ENCODE measurements at places on chromosomes 16 and 17.

DNA sequence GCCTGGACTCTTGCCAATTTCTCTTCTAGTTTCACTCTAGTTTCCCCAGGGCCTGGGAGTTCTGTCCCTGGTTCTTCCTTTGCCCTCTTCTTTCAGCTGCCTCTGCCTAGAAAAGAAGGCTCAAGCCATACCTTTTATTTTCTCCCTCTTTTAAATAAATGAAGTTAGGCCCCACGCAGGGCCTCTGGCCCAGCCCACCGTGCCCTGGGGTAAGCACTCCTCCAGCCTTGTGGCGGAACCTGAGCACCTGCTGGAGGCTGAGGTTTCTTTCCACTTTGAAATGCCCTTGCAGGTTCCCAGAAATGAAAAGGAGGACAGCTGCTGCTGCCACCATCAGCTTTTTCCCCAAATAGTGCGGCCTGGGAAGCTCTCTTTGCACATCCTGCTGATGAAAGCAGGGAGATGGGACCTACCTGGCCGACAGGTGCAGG lies 139.4 kb downstream of the CCDC182 start:
- peak; percentile 37 for DNase-seq
- H3K4me3 ChIP-seq: peak overlapping the region; percentile 13
- no peaks in the 10 kb centered on the region for H3K36me3 ChIP-seq
- H3K27me3 ChIP-seq: no peaks in the 10 kb centered on the region
- peak overlapping the region; percentile 60 for H3K27ac ChIP-seq
- peaks cover 36% of the 10 kb centered on the region for H3K4me1 ChIP-seq

GRCh38 chr17:13478326-13478830 lies 123.4 kb downstream of the HS3ST3A1 start:
- H3K4me1 ChIP-seq: no peaks in the 10 kb centered on the region
- H3K27ac ChIP-seq: no peak overlapping the region
- no peak overlapping the region for H3K4me3 ChIP-seq
- no peak for DNase-seq
- no peaks in the 10 kb centered on the region for H3K27me3 ChIP-seq

DNA sequence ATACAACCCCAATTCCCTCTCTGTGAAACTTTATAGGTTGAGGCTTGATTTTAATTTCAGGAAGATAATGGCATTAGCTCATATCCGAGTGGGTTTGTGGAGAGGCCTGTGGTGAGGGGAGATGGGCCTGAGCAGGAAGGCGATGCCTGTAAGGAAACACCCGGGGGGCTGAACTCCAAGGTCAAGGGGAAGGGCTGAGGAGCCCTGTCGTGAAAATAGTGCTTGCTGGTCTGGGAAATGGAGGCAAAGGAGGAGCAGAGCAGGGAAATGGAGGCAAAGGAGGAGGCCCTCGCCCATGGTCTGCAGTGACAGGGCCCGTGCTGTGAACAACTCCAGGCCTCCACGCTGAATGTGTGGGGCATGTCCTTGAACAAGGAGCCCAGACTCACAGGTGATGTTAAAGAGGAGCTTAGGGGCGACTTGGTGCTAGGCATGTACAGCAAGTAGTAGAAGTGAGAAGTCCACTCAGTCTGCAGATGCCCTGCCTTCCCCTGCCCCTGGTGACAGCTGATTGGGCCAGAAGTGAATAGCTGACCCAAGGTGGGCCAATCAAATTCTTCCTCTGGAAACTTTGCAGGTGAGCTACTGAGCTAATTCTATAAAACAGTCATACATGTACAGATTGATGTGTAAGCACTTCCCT lies 38.1 kb downstream of the MRPS23 start:
- H3K4me1 ChIP-seq: peaks cover 16% of the 10 kb centered on the region

DNA sequence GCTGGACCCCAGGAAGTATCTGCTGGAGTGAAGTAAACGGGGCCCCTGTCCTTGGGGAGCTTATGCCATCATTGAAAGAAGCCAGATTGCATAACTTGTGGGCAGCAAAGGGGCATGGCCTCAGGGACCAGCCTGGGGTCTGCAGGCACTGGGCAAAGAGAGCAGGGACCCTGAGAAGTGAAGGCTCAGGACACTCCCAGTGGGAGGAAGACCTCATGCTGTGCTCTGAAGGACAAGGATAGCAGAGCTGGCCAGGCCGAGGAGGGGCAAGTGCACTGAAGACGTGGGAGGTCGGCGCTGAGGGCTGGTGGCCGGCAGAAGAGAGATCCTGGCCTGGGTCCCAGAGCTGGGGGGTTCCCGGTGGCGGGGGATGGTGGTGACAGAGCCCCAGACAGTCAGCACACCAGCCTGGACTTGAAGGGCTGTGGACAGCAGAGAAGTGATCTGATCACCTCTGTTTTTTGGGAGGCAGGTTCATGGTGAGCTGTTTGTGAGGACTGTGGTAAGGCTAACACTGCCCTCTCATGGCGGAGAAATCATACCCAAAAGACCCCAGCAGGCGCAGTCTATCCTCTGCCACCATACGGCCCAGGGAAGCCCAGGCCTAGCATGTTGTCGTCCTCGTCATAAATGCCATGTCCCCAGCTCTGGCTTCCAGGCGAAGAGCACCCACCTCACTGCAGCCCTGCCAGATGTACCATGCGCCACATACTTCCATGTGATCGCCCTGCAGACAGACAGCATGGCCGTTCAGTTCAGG lies 7.1 kb upstream of the CNP start:
- H3K27ac ChIP-seq: no peak overlapping the region
- H3K27me3 ChIP-seq: no peaks in the 10 kb centered on the region
- DNase-seq: no peak
- H3K4me3 ChIP-seq: no peak overlapping the region
- H3K4me1 ChIP-seq: no peaks in the 10 kb centered on the region
- no peaks in the 10 kb centered on the region for H3K36me3 ChIP-seq

- no peaks in the 10 kb centered on the region for H3K27me3 ChIP-seq
- H3K27ac ChIP-seq: peak overlapping the region; percentile 90
- H3K4me1 ChIP-seq: peaks cover 31% of the 10 kb centered on the region
- no peak for DNase-seq
- peak overlapping the region; percentile 62 for H3K4me3 ChIP-seq
Measured at GRCh38 chr17:15261802-15262290, 3.3 kb downstream of the PMP22 start.

- H3K27me3 ChIP-seq: no peaks in the 10 kb centered on the region
- H3K36me3 ChIP-seq: peaks cover 14% of the 10 kb centered on the region
- no peak overlapping the region for H3K27ac ChIP-seq
- H3K4me1 ChIP-seq: no peaks in the 10 kb centered on the region
Measured at GRCh38 chr17:46212634-46213435, 19.6 kb upstream of the KANSL1 start.

- H3K4me3 ChIP-seq: no peak overlapping the region
- no peak overlapping the region for H3K27ac ChIP-seq
Measured at GRCh38 chr16:73326770-73327470, 279.0 kb upstream of the ZFHX3 start.

DNA sequence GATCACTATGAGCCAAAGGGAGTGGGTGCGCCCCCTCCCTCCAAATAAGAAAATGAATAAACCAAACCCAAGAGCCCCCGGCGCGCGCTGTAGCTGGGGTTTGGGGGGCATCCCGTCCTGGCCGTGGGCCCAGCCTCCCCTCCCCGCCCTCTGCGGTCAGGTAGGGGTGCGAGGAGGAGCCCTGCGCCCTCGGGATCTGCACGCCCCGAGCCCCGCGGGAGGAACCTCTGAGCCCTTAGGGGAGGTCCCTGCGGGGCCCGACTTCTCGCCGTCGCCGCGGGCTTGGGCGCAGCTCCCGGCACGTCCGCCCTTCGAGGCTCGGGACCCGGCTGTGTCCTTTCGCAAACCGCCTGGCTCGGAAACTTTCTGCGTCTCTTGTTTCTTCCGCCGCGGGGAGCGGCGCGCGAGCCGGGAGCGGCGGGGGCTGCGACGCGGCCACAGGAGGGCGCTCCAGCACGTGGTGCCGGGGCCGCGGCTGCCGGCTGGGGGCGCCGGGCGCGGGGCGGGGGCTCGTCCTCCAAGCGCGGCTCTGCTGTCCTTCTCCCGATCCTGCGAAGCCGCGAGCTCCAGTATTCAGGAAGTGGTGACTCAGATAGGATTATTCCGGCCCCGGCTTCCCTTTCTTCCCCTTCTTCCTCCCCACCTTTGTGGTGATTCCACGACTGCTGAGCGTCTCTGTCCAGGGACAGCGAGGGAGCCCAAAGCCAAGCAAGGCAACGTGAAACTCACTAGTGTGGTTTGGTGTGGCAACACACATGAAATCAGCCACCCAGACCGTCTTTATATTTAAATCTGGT lies 1.6 kb downstream of the PITPNC1 start:
- no peaks in the 10 kb centered on the region for H3K36me3 ChIP-seq
- H3K4me3 ChIP-seq: peak overlapping the region; percentile 87
- peak; percentile 89 for DNase-seq
- H3K27me3 ChIP-seq: no peaks in the 10 kb centered on the region
- H3K4me1 ChIP-seq: peaks cover 17% of the 10 kb centered on the region
- peak overlapping the region; percentile 89 for H3K27ac ChIP-seq

- H3K4me1 ChIP-seq: peaks cover 66% of the 10 kb centered on the region
- peaks cover 28% of the 10 kb centered on the region for H3K36me3 ChIP-seq
- H3K27ac ChIP-seq: peak overlapping the region; percentile 36
- H3K27me3 ChIP-seq: no peaks in the 10 kb centered on the region
- no peak for DNase-seq
Measured at GRCh38 chr17:40018211-40019121, 3.2 kb downstream of the CSF3 start.

DNA sequence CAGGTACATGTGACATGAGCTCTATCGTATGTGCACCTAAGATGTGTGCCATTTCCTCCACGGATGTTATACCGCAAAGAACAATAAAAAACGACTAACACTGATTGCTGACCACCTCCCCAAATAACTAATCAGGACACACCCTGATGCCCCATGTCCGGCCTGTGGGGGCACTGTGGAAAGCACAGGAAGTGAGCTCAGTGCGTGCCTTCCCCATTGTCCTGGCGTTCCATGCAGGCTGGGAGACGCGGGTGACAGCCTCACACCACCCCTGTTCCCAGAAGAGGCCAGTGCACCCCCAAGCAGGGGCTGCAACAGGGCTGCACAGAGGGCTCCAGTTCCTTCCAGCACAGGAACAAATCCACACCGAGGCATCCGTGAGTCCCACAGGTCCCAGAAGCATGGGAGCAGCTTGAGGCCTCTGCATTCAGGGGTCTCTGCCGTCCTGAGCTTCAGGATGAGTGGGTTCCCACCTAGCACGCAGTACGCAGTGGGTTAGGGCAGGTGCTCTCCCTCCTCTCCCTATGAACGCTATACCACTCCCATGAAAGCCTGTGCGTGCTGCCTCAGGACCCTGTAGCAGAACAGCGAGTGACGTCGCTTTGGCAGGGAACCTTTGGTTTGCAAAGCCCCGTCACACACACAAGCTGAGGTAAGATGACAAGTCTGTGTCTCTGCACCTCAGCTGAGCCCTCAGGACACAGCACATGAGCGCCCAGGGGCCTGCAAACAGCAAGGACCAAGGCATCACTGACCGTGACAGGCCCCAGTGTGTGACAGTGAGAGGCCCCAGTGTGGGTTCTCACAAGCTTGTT lies 117.7 kb downstream of the ZNF778 start:
- H3K27me3 ChIP-seq: no peaks in the 10 kb centered on the region
- no peaks in the 10 kb centered on the region for H3K36me3 ChIP-seq
- peaks cover 59% of the 10 kb centered on the region for H3K4me1 ChIP-seq
- DNase-seq: peak; percentile 61
- H3K27ac ChIP-seq: peak overlapping the region; percentile 20

DNA sequence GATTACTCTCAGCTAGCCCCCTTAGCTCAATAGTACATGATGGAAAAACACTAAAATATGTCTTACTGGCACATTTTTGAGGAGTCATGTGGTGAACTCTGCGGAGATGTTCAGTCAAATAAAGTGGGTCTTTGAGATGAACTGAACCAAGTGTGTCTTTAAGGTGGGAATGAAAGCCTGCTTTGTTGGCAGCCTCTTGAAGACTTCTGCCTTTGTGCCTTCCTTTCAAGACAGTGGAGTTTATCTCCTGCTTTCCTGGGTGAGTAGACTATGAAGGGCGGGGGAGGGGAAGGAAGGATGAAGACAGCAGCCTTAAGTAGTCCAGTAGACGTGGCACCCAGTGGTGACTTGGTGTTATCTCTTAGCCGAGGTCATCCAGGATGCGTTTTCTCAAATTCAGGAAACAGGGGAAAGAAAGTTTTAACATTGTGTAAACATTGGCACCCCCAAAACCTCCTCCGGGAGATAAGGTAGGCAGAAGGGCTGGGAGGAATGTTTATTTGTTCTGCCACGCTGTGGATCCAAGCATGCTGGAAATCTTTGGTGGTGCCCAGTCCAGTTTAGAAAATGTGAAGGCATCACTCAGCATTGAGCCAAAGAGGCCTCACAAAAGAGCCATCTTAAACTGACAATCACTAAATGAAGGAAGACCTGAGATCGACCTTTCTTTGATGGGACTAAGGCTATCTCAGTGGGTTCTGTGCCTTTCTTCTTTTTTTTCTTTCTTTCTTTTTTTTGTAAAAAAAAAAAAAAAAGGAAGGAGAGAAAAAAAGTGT lies 220.6 kb downstream of the FTO start:
- H3K4me1 ChIP-seq: no peaks in the 10 kb centered on the region
- no peak overlapping the region for H3K27ac ChIP-seq
- no peak for DNase-seq
- H3K36me3 ChIP-seq: no peaks in the 10 kb centered on the region
- no peak overlapping the region for H3K4me3 ChIP-seq

DNA sequence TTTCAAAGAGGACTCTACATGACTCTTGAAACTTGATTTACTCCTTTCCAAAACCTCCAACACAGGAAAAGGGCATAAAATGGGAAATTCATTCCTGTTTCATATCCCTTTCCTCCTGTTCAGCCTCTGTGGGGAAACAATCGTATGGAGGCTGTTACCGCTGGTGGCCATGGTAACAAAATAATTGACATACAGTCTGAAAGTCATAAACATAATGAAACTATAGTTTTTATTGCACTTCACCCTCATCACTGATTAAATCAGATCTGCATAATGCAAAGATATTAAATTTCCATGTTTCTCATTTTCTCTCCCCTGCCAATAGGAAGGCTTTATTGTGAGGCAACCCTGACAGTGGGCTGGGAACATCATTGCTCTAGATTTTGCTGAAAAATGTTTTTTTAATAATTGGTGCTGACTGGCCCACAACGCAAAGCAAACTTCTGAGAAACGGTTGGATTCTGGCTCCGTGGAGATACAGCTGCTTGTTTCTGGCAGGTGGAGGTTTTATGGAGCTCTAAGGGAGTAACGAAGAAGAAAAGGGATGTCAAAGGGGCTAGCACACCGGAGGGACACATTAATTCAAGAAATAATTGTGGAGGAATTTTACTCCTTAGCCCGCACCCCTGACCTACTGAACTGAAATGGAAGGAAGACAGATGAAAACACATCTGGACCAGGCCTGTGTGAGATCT lies 154.2 kb upstream of the SHISA6 start:
- no peaks in the 10 kb centered on the region for H3K36me3 ChIP-seq
- no peaks in the 10 kb centered on the region for H3K4me1 ChIP-seq
- no peak overlapping the region for H3K27ac ChIP-seq
- DNase-seq: no peak

- no peak overlapping the region for H3K4me3 ChIP-seq
- no peaks in the 10 kb centered on the region for H3K4me1 ChIP-seq
- H3K36me3 ChIP-seq: no peaks in the 10 kb centered on the region
Measured at GRCh38 chr17:11813278-11813677, 184.0 kb downstream of the ZNF18 start.

- H3K4me1 ChIP-seq: peaks cover 22% of the 10 kb centered on the region
- no peak overlapping the region for H3K4me3 ChIP-seq
- H3K27ac ChIP-seq: no peak overlapping the region
- DNase-seq: no peak
Measured at GRCh38 chr17:50277357-50277754, 3.1 kb downstream of the TMEM92 start.

GRCh38 chr16:49526860-49527365 lies 153.3 kb downstream of the C16orf78 start:
- no peak for DNase-seq
- peaks cover 5% of the 10 kb centered on the region for H3K4me1 ChIP-seq
- no peak overlapping the region for H3K4me3 ChIP-seq
- no peak overlapping the region for H3K27ac ChIP-seq
- H3K36me3 ChIP-seq: no peaks in the 10 kb centered on the region
